ENCODE measurements at places on chromosomes 2 and 18. TPM values are rescaled to one million over a fixed set of nuclear protein-coding genes. Genes with fewer than 3 reads are reported as not detected.

DNA sequence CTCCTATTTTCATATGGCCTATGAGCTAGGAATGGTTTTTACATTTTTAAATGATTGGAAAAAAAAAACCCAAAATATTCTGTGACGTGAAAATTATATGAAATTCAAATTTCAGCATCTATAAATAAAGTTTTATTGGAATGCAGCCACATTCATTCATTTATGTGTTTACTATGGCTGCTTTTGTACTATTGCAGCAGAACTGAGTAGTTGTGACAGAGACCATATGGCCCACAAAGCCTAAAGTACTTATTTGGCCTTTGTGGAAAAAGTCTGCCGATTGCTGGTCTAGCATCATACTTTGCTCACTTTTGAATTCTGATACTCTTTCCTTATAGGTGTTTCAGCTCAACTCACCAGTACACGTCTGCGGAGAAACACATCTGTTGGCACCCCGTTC, 39.0 kb downstream of the MYO3B start:
- H3K4me1 ChIP-seq, result no peaks in the 10 kb centered on the region
- no peak for DNase-seq
- H3K27me3 ChIP-seq, result no peaks in the 10 kb centered on the region
- H3K36me3 ChIP-seq, result no peaks in the 10 kb centered on the region

DNA sequence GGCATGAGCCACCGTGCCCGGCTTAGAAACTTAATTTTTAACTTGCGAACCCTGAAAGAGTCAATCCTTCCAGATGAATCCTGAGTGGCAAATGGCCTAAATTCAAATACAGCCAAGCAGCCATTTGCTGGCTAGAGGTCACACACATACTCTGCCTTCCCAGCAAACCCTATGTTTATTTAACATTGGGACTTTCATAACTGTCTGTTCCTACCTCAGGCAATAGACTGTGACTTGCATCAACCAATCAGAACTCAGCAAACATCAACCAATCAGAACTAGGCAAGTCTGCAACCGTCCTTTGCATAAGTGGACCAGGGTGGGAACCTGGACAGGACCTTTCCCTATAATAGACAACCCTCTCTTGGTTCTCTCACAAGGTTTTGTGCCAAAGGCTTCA, 127.5 kb downstream of the DTNB start:
- H3K4me3 ChIP-seq, result no peak overlapping the region
- H3K27me3 ChIP-seq, result no peaks in the 10 kb centered on the region
- no peaks in the 10 kb centered on the region for H3K4me1 ChIP-seq
- no peak for DNase-seq
- no peak overlapping the region for H3K27ac ChIP-seq

GRCh38 chr2:116918574-116918973, 895.9 kb upstream of the DDX18 start:
- no peak overlapping the region for H3K27ac ChIP-seq
- H3K4me1 ChIP-seq, result no peaks in the 10 kb centered on the region
- no peak overlapping the region for H3K4me3 ChIP-seq
- no peaks in the 10 kb centered on the region for H3K27me3 ChIP-seq

DNA sequence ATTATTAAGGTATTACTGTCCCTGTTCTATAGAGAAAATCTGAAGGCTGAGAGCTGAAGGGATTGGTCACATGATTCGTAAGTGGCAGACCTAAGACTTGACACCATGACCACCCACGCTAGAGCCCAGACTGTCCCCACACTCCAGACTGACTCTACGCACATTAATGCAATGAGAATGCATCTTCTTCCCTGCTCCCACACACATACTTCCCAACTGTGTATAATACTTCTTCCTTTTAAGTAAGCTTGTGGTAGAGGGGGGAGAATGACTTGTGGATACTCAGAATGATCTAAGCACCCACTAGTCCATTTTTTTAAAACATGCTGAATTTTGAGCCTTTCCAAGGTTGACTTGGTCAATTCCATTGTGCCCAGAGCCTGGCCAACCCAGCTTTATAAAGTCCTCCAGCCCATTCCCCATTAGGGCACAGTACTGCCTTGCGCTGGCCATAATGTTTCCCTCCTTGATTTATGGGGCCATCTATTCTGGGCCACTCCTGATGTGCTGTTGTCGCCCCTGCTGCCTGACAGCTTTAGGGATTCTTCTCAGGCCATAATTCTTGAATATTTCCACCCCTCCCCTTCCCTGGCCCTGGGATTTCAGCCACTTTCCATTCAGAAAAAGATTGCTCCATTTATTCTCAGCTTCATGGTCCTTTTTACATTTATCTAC, 28.7 kb downstream of the ALK start:
- no peak overlapping the region for H3K27ac ChIP-seq
- H3K27me3 ChIP-seq, result no peaks in the 10 kb centered on the region
- no peak overlapping the region for H3K4me3 ChIP-seq

- peaks cover 9% of the 10 kb centered on the region for H3K27me3 ChIP-seq
- H3K4me3 ChIP-seq, result no peak overlapping the region
- peak; percentile 57 for DNase-seq
- no peaks in the 10 kb centered on the region for H3K36me3 ChIP-seq
Measured at GRCh38 chr2:240929364-240930095, 23.4 kb downstream of the CROCC2 start.

DNA sequence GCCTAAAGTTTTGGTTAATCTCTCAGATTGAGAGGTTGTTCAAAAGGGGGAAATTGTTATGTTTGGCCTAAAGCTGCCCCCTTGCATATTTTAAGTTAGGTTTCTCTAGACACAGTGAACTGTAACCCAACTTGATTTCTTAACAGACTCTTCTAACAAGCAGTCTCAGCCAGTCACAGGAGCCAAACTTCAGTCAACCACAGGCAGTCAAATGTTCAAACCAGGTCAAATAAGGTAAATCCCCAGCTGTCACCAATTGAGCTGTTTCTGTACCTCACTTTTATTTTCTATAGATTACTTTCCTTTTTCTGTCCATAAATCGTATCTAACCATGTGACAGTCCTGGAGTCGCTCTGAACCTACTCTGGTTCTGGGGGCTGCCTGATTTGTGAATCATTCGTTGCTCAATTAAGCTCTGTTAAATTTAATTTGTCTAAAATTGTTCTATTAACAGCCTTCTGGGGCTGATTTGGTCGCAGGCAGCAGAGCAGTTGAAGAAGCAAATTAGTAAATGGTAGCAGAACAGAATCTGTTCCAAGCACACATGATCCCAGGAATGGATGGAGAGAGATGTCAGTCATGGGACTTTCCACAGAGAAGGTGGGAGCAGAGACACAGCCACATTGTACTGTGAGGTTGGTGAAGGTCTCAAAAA, 16.4 kb upstream of the NFU1 start:
- H3K4me1 ChIP-seq, result no peaks in the 10 kb centered on the region
- no peak overlapping the region for H3K27ac ChIP-seq
- no peak for DNase-seq
- no peak overlapping the region for H3K4me3 ChIP-seq
- H3K27me3 ChIP-seq, result no peaks in the 10 kb centered on the region

DNA sequence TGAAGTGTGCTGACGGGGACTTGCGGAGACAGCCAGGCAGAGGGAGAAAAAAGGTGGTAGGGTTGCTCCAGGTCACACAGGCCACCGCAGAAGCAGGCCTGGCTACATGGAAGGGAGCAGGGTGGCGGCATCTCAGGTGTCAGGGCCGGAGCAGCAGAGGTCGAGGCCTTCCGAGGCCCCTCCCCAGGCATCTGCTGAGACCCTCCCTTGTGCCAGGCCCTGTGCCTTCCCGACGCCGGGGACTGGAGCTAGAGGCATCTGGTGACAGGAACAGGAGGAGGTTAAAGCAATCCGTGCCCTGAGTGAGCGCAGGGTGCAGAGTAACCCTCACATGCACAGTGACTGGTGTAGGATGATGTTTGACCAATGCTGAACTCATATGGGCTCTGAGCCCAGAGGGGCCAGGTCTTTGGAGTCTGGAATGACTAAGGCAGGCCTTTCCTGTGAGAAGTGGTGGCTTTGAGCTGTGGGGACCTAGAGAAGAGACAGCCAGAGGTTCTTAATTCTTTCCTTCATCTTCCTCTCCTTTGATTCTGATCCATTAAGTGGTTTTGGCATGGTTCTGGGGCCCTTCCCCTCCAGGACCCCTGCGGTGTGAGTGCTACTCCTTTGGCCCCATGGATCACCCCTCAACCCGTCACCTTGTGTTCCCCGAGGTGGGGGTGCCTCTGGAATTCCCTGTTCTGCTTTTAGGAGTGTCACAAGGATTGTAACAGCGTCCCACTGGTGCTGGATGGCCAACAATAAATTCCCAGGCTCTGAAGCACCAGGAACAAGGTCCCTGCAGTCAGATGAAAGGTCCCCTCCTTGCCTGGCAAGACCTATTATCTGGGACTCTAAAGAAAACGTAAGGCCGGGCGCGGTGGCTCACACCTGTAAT, 72.1 kb downstream of the KLHL29 start:
- no peak overlapping the region for H3K27ac ChIP-seq
- peak; percentile 54 for DNase-seq
- H3K4me3 ChIP-seq, result no peak overlapping the region
- H3K4me1 ChIP-seq, result peaks cover 38% of the 10 kb centered on the region
- no peaks in the 10 kb centered on the region for H3K27me3 ChIP-seq
- no peaks in the 10 kb centered on the region for H3K36me3 ChIP-seq

DNA sequence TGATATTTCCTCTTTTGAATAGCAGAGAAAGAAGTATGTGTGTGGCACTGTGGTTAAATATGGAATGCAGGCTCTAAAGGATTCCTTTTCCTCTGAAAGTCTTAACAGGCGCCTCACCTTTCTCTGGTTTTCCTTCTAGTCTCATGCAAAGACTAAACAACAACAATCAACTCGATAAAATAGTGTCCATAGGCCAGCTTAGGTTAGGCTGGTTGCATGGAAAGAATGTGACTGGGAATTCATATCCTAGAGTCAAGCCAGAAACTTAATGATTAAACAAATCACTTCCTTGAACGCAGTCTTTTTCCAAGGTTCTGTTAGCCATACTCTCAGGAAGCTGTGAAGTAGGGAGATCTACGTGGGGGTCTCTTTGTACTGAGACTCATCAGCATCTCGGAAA, 800.8 kb upstream of the ID2 start:
- no peak overlapping the region for H3K27ac ChIP-seq
- DNase-seq, result no peak
- no peaks in the 10 kb centered on the region for H3K27me3 ChIP-seq
- H3K36me3 ChIP-seq, result no peaks in the 10 kb centered on the region

- DNase-seq, result no peak
- no peaks in the 10 kb centered on the region for H3K36me3 ChIP-seq
- peaks cover 6% of the 10 kb centered on the region for H3K27me3 ChIP-seq
- H3K4me1 ChIP-seq, result peaks cover 5% of the 10 kb centered on the region
- H3K4me3 ChIP-seq, result no peak overlapping the region
Measured at GRCh38 chr2:105143467-105144151, 97.9 kb upstream of the GPR45 start.

DNA sequence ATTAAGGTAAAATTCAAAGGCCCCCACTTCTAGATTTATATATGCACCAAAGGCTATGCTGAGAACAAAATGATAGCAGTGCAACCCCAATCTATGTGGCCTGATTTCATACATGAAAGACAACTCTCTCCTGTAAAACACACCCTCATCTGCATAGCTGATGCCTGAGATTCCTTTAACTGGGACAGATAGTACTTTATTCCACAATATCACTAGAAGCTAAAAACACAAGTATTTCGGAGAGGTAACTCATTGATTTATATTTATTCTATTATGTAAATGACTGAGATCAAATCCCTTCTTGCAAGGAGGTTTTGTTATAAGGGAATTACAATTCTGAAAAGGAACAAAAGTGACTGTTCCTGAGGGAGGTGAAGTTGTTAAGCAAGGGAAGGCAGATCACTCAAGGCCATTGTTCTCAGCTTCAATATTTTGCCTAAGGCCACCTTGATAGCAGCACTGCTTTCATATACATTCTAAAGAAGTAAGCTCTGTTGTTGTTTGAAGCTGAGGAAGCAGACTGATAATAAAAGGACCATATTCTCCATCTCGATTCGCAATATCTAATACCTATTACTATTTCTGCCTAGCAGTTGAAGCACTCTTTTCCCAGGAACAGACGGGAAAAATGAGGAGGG, 471.0 kb upstream of the CDH7 start:
- H3K4me3 ChIP-seq, result no peak overlapping the region
- no peak for DNase-seq
- H3K4me1 ChIP-seq, result no peaks in the 10 kb centered on the region

GRCh38 chr2:147844697-147845410, at the start of gene ACVR2A:
TSS of gene ACVR2A (plus strand) at chr2:147845029. CDS start at chr2:147845153, 124 bp downstream.
- no peaks in the 10 kb centered on the region for H3K36me3 ChIP-seq
- peak within 1 kb of the TSS; percentile 80 for H3K4me3 ChIP-seq
- no peaks in the 10 kb centered on the region for H3K4me1 ChIP-seq
- no peaks in the 10 kb centered on the region for H3K27me3 ChIP-seq
- peak within 1 kb of the TSS; percentile 97 for H3K27ac ChIP-seq
- DNase-seq, result peak; percentile 69

GRCh38 chr18:31093880-31094279, 8.3 kb downstream of the DSC2 start:
- H3K4me1 ChIP-seq, result no peaks in the 10 kb centered on the region
- H3K27me3 ChIP-seq, result no peaks in the 10 kb centered on the region
- DNase-seq, result no peak
- H3K36me3 ChIP-seq, result no peaks in the 10 kb centered on the region
- H3K27ac ChIP-seq, result no peak overlapping the region
- no peak overlapping the region for H3K4me3 ChIP-seq

DNA sequence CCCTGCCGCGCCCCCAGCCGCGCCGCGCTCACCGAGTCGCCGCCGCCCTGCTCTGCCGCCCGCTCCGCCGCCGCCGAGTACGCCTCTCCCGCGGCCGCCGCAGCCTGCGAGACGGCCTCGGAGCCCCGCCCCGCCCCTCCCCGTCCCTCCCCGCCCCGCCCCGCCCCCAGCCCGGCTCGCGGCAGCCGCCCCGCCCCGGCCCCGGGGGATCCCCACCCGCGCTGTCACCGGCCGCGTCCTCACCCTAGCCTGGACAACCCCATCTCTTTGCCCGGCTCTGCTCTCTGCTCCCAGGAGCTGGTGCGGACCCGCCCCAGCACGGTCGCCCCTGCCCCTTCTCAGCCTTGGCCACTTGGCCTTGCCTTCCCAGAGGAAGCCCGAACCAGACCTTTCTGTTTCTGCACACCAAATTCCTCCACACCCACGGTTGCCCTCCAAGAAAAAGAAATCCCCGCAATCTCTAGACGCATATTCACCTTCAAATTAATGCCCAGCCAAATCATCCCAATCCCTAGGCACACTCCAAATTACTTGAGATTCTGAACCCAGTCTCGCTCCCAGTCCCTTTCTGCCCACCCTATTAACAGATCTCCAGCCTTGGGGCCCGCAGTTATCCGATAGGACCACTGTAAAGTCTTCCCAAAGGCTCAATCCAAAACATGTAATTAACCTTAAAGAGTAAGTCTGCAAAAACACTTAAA, at the start of gene CYRIA:
TSS of gene CYRIA (minus strand) at position 87 of the 701 bp plus-strand sequence. CDS start 77,715 bp downstream, outside the sequence.
- H3K4me1 ChIP-seq, result peaks cover 42% of the 10 kb centered on the region
- peak; percentile 81 for DNase-seq
- peak within 1 kb of the TSS; percentile 87 for H3K4me3 ChIP-seq
- H3K36me3 ChIP-seq, result no peaks in the 10 kb centered on the region

Gene ANKRD62
- total RNA-seq, result not detected

Gene CPS1
- 2.2 TPM for total RNA-seq

Gene NBAS
- total RNA-seq, result 41.9 TPM

Gene ACVR1
- 36.0 TPM for total RNA-seq

Gene CCDC148
- total RNA-seq, result not detected

Gene CFAP65
- total RNA-seq, result not detected

Gene LOXL3
- 7.8 TPM for total RNA-seq

Gene FAM161A
- total RNA-seq, result 4.1 TPM

Gene ITPRIPL1
- not detected for total RNA-seq

Gene GULP1
- total RNA-seq, result 55.9 TPM
